ENCODE measurements at places on chromosomes 11 and 22.
A peak's percentile ranks its signal among the peaks of the same experiment; 100 is the strongest.

DNA sequence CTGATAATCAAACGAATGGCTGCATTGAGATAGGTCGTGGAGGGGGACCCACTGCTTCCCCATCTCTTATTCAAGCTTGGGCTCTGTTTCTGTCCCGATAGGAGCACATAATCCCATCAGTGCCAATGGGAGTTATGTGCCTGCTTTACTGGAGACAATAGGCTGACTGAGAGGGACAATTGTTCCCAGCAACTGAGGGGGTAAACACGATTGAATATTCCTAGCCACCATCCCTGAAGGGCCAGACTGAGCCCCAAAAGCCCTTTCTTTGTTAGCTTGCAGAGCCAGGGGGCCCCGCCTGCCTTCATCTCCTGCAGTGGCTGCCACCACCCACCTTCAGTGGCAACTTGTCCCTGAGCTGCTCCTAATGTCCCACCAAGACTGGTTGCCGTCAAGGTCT lies 172.8 kb upstream of the NAV2 start:
- DNase-seq, result no peak

DNA sequence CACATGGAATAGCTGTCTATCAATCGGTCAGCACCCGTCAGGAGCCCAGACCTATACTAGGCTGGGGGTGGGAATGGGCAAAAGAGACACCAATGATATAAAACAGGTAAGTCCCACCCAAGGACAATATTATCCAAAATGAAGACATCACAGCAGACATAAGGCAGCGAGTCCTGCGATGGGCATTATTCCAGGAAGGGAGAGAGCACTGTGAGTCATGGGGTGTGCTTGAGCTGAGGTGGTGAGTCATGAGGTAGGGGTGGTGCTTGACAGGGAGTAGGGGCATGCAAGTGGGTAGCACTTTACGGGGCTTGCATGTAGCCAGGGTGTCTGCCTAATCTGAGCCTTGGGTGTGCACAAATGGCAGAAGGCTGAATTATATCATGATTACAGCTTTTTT lies 605.0 kb upstream of the CADM1 start:
- DNase-seq, result no peak

- DNase-seq, result peak; percentile 34
Observed at GRCh38 chr22:30754971-30755758, 60.5 kb downstream of the OSBP2 start.

GRCh38 chr11:86931548-86932258 lies 23.5 kb downstream of the FZD4 start:
- no peak for DNase-seq

GRCh38 chr11:43508511-43508918 lies 149.8 kb downstream of the TTC17 start:
- no peak for DNase-seq

DNA sequence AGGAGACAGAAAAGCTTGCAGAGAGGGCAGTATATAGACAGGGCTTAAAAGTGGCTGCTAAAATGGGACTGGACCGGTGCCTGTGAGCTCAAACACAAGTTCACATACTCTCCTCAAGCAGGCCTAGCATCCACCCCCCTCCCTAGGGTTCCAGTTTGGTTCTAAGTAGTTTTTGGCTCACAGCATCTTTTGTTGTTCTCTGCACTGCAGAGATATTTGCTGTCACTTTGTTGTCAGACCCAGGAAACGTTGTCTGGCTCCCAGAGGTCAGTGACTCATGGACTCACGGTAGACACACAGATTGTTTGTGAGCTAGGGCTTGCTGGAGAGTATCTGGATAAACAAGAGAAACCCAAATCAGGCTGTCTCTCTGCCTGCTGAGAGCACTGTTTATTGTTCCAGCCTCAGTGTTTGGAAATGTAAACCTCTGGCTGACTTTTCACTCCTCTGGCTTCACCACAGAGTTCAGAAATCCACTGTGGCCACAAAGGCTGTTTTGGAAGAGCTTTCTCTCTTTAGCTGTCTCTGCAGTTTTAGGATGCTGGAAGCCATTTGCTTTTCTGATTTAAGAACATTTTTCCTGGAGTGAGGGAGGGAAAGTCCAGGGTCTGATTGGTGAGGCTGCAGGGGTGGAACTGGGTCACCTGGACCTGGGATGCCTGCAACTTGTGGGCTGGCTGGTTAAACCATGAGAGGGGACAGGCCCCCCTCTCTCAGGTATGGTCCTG lies 303.7 kb upstream of the PLET1 start:
- DNase-seq, result no peak

GRCh38 chr11:2750682-2751522 lies 51.1 kb upstream of the KCNQ1OT1 start:
- DNase-seq, result no peak

GRCh38 chr11:132669949-132670348 lies 862.4 kb downstream of the OPCML start:
- no peak for DNase-seq

DNA sequence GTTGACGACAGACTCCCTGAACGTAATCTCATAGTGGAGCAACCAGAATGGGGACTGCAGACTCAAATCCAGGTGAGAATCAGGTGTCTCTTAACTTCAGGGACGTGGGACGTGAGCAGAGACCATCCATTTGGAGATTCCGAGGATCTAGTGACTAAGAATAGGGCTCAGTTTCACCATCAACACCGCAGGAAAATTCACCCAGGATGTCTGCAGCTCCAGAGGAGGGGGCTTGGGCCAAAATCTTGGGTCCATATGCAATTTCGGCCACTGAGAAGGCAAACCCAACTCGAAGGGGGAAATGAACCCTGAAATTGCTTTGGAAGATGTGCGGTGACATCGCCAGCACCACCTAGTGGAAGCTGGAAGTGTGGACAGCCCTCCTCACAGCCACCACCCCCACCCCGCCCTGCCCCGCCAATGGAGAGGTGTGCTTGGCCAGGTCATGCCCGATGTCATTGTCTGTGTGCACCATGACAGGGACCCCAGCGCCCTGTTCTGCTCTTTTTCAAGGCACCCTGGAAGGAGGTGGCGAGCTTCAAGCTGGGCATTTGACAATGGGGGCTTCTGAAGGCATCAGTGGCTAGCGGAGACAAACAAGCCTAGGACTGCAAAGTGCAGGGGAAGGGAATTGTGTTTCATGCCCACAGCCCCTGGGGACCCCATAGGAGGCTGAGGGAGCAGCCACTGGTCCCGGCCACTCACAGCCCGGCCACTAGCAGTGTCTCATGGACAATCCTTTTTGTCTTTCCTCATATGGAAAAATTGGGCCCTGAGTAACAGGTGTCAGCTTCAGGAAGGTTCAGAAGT lies 24.8 kb downstream of the APOL1 start:
- peak; percentile 69 for DNase-seq

DNA sequence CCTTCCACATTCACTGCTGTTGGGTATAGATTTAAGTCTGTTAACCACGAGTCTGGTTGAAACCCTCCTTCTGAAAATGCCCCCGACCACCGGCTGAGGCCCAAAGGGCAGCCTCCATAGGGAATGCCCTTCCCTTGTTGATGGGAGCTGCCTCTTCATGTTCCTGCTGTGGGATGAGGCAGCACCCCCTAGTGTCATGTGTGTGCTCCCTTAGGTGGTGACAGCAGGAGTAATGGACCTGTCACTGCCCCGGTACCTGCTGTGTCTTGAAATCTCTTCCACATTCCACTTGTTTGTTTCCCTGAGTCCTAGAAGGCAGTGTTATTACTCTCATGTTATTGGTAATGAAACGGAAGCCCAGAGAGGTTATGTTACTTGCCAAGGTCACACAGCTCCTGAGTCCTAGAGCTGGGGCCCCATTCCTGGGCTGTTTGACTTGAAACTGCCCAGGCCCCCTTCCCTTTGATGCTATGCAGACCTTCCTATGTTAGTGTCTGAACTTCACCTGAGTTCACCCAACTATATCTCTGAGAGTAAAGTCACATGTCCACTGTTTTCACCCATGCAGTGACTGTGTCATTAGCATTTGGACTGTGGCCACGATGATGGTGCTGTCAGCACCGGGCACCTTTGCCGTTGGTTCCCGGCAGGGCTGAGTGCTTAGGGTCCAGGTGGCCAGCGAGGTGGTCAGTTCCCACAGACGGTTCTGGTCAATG lies 234.3 kb downstream of the TBC1D22A start:
- no peak for DNase-seq

- no peak for DNase-seq
Observed at GRCh38 chr11:82872377-82873150, 27.7 kb downstream of the PRCP start.

DNA sequence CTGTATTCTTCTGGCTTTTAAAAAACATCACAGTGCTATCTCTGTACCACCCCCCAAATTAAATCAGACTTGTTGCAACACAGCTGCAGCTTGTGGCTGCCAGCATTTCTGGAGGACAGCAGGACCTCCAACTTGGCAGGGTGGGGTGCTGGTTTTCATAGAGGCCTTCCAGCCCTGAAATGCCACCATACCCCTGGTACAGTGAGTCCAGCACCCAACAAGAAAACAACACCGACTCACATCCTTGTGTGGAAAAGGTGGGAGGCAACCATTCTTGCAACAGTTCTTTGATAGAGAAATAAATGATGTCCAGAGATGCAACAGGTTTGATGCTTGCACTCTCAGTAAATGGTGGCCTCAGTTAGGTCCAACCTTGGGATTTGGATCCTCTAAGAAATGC lies 96.0 kb downstream of the ABTB2 start:
- no peak for DNase-seq

DNA sequence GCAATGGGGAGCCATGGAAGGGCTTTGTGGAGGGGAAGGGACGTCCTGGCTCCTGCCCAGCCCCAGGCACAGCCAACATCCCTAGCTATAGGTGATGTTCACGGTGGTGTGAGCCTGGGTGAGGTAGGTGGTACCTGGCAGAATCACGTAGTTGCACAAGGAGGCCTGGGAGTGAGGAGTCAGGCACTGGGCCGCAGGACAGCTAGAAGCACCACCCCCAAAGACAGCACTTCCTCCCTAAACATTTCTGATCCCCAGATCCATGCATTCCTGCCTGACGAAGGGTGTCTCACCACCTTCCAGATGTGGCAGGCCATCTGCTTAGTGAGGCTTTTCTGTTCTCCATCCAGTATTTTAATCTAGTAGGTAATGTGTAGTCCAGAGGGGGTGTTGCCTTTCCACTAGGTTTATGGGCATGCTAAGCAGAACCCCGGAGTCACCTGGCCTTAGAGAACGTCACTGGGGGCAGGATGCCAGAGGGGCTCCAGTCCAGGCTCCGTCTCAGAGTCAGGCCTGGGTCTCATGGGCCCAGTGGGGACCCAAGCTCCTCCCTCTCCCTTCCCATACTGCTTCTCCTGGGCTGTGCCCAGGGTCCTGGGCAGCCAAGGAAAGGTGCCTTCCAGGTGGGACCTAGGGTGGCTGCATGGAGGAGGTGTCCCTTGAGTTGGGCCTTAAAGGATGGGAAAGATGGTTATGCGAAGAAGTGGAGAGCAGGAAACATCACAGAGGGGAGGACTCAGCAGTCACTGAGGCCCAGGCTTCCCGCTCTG lies 56.2 kb downstream of the OTOG start:
- no peak for DNase-seq

GRCh38 chr11:134358856-134359490 lies 27.2 kb downstream of the GLB1L2 start:
- DNase-seq, result no peak

- DNase-seq, result no peak
Observed at GRCh38 chr11:66863428-66864125, 6.7 kb downstream of the LRFN4 start.

DNA sequence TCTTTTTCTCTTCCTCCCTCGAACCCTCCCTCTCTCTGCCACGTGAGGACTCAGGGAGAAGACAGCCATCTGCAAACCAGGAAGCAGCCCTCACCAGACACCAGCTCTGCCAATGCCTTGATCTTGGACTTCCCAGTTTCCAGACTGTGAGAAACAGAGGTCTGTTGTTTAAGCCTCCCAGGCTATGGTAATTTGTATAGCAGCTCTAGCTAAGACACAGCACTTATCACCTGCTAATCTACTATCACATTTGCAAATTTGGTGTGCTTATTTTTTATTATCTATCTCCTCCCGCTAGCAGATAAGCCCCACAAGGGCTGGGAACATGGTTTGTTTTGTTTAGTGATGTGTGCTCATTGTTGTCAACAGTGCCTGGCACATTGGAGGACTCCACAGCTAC lies 124.8 kb upstream of the OPCML start:
- DNase-seq, result no peak

DNA sequence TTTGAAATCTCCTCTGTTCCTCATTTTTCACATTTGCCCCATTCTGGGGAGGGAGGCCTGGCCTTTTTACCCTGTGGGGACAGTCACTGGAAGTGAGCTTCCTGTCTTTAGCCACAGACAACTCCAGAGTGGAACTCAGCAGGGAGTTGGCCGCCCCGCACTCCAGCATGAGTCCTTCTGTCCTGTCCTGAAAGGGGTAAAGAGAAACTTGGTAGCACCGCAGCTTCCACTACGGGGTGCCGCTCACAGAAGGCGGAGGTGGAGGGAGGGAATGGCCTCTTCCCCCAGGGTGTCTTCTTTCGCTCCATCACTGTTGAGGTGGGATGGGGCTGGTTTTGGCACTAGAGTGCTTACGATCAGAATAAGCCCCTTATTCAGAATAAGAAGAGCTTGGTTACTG lies 132.2 kb downstream of the ST3GAL4 start:
- no peak for DNase-seq

DNA sequence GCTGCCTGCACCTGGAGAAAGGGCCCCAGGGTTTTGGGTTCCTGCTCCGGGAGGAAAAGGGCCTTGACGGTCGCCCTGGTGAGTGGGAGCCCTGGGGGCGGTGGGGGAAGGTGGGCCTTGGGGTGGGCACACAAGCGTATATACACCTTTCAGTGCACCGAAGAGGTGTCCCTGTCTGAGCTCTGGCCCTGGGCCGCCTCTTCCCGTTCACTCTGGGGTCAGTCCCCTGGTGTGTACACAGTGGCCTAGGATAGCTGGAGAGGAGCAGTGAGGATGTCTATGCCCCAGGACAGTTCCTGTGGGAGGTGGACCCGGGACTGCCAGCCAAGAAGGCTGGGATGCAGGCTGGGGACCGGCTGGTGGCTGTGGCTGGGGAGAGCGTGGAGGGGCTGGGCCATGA lies 2.8 kb downstream of the NHERF4 start:
- no peak for DNase-seq

DNA sequence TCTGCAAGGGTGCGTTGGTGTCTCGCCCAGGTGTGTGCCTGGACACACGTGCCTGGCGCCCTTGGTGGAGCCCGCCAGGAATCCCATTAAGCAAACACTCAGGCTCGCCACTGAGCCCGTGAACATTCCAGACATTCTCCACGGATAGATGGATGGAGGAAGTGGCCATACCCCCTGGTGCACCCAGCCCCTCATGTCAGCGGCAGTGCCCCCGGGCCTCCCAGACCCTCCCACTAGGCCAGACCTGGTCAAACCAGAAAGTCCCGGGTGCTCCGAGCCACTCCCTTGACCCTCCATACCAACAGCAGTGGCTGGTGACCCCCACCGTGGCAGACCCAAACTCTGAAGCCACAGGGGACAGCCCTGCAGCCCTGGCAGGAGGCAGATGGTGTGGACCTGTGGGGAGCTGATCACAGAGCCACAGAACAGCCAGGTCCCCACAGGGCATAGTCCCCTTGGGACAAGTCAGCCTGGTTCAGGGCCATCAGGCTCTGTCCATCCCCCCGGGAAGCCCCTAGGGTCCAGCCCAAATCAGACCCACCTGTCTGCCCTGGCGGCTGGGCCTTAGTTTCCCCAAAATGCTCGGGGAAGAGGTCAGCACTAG lies 1.9 kb downstream of the EPS8L2 start:
- no peak for DNase-seq

- no peak for DNase-seq
Observed at GRCh38 chr11:9008661-9009060, 4.9 kb upstream of the NRIP3 start.

Measured in stimulated activated naive CD4-positive, alpha-beta T cell treated with Interleukin-2 at 50 U/mL for 16 hours (primary cell).